ENCODE measurements at places on chromosomes 16 and 17.

- DNase-seq = no peak
These were observed 4.5 kb upstream of the UNC13D start for GRCh38 chr17:75848523-75849278.

GRCh38 chr17:80353718-80354275 is 61.2 kb upstream of the ENDOV start:
- no peak for DNase-seq

DNA sequence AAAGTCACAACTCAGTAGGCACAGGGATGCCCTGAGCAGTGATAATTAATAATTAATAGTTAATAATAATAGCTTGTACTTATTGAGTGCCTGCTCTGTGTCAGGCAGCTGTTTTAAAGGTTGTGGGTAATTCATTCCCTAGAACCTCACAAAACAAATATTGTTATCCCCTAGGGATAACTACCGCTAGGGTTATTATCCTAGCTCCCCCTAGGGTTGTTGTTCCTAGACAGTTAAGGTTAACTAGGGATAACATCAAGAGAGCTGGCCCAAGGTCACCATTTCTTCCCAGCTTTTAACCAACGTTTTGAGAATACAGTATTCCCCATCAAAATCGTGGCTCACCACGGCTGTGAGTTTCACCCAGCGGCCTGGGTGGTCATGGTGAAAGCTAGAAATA is 180.1 kb downstream of the PRKCB start:
- DNase-seq = no peak

GRCh38 chr17:1272701-1273100 is 2.5 kb downstream of the BHLHA9 start:
- no peak for DNase-seq

DNA sequence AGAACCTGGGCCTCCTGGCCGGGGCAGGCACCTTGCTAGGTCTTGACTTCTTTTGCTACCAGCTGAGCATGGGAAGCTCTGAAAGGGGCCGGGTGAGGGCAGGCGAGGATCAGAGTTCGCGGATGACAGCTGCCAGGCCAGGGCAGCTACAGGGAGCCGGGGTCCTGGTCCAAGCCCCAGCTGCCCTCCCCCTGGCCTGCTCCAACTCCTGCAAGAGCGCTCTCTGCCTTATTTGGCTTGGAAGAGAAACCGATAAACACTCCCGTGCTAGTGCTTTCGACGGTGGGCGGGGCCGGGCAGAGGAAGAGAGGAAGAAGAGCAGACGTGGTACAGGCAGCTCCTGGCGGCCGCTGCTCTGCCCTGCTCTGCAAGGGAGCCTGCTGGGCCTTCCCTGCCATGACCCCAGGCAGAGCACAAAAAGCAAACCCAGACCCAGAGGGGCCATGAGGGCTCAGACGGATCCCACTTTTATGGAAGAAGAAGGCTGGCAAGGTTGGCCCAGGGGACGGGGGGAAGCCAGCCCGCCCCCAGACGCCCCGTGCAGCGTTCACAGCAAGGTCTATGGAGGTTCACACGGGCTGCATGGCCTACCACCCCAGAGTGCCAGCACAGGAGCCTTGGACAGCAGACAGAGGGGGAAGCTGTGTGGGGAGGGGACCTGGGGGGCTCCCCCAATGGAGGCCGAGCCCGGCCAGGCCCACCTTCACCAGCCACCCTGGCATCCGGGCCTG is 25.6 kb downstream of the PIEZO1 start:
- DNase-seq = no peak

- DNase-seq = no peak
These were observed 35.1 kb downstream of the ZFPM1 start for GRCh38 chr16:88487920-88488851.

GRCh38 chr17:49229805-49230600 is 584 bp downstream of the PHOSPHO1 start:
- no peak for DNase-seq

DNA sequence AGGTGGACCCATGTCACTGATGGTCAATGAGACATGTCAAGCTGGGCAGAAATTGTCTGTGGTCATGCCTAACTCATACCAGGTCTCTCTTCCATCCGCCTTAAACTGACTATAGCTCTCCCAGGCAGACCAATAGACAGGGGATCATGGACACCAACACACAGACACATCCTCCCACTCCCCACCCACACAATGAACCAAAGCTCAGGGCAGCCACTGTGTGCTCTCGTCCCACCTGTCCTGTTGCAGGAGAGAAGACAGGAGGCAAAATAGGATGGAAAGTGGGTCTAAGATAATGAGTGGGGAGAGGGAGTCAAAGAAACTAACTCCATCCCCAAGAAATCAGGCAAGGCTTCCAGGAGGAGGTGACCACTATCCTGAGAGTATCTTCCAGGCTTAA is 3.2 kb downstream of the PYY start:
- DNase-seq = no peak

- no peak for DNase-seq
These were observed 180.6 kb downstream of the CYB561 start for GRCh38 chr17:63265526-63265925.

DNA sequence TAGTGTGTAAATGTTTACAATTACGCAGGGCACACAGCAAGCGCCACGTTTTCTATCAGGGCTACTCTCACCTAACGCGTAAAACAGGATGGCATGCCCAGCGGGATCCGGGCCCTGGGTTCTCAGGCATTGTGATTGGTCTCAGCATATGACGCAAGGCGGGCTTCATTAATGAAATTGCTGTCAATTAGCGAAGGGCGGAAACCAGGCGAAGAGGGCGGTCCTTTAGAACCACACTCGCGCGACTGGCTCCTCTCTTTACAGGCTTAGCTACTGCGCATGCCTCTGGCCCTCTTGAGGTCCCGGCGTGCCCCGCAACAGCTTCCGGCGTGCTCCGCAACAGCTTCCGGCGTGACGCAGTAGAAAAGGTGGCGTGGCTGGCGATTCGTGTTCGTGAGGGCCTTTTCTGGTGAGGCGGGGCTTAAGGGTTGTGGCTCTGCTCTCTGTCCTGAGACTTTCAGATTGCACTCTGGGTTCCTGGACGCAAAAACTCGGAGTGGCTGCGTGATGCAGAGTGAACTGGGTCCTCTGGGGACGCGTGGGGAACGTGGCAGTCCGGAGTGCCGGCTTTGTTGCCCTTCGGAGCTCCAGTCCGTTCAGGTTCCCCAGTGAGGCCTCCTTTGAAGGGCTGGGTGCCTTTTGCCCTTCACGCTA is 9.2 kb downstream of the OR2C1 start:
- peak; percentile 60 for DNase-seq

DNA sequence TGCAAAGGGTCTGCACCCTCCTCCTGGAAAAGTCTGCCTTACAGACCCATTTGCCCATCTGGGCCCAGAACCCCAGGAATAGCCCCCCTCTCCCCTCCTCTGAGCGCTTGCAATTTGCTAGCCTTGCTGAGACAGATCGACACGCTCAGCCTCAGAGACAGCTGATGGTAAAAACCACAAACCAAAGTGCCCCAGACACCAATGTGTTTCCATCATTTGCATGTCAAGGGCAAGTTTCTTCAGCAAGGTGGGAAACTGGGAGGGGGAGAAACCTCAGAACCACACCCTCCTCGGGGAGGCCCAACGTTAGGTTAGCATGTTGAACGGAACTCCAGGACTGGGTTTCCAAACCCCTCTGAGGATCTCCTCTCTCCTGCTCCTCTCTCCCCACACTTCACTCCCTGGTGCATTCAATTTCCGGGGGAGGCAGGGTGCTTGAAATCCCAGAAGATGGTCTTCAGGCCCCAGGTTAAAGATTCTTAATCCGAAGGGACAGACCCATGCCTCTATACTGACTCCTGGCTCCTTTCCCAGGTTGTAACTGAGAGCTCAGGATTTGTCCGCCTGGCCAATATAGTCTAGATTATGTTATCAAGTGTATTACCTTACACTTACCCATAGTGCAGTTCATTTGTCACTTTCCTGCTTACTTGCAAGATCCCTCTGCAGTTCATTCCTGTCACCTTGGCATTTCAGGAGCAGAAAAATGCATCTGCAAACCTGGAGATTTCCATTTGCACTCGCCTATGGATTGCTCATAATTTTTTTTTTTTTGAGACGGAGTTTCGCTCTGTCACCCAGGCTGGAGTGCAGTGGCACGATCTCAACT is 1.3 kb upstream of the CUEDC1 start:
- DNase-seq = no peak

DNA sequence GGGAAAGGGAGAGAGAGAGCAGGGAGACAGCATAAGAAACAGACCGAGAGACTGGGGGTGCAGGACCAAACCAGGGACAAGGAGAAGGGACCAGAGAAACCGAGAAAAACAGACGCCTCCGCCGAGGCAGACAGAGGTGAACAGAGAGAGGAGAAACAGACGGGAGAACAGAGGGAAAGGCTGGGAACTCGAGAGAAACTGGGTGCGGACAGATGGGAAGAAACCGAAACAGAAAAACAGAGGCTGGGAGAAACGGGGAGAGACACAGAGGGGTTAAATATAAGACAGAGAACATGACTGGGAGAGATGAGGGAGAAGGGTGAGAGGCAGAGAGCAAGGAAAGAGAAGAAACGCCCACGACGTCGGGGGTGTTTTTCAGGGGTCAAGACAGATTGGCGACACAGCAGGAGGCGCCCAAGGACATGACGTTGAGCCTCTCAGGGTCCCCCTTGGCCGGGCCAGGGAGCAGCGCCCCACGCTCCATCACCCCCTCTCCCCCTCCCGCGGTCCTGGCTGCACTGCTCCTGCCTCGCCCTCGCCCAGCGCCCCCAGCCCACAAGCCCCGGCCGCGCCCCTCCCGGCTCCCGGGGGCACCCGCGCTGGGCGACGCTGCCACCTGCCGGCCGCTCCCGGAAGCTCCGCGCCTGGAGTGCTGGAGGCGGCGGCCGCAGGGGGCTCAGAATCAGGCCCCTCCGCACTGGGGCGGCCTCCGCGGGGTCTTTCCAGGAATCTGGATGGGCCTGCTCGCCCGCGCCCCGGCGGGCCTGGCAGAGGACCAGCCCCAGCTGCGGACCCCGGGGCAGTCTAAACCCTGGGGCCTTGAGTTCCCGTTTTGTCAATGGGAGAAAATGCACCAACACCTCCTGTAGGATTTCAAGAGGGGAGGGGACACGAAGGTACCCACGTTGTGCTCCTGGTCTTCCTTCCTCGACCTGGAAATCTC is 1.3 kb upstream of the TMEM92 start:
- DNase-seq = no peak

- no peak for DNase-seq
These were observed 14.5 kb downstream of the TRAF7 start for GRCh38 chr16:2170080-2170479.

GRCh38 chr17:70447588-70447987 is 278.3 kb downstream of the KCNJ2 start:
- no peak for DNase-seq

GRCh38 chr17:8253801-8254200 is 4.7 kb downstream of the PFAS start:
- no peak for DNase-seq

DNA sequence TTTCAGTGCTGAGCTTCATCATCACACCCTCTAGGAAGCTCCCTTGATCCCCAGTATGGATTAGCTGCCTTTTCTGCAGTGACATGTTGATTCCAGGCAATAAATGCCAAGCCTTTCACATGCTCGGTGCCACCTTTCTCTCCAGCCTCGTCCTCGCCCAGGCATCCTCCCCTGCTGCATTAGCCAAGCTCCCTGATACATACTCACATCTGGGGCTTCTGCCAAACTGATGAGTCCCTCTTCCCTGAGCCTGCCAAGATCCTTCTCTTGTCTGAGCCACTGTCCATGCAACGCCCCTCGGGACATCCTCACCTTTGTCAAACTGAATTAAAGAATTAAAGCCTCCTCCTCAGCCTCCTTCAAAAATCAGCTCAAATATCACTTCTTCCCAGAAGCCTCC is 538.5 kb upstream of the CDH11 start:
- DNase-seq = no peak

DNA sequence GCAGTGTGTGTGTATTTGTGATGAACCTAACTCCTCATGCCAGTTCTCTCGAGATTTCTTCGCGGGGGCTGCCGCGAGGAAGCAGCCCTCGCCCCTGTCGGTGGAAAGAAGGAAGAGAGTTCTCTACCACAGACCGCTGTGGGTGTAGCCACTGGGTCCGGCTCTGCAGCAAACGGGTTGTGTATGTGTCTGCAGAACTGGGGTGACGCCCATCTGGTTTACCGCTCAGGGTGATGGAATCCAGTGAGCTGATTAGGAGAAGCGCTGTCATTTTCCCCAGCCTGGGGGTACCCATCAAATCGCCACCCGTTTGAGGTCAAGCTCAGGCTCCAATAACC is 7.7 kb downstream of the CORO6 start:
- DNase-seq = no peak

- DNase-seq = no peak
These were observed 12.0 kb downstream of the SRCAP start for GRCh38 chr16:30710971-30711370.

- no peak for DNase-seq
These were observed 31.4 kb downstream of the TEX2 start for GRCh38 chr17:64231567-64232141.

- no peak for DNase-seq
These were observed 153.7 kb downstream of the NTN1 start for GRCh38 chr17:9174779-9175574.

- no peak for DNase-seq
These were observed 61.6 kb downstream of the TNFRSF13B start for GRCh38 chr17:16910341-16910740.

DNA sequence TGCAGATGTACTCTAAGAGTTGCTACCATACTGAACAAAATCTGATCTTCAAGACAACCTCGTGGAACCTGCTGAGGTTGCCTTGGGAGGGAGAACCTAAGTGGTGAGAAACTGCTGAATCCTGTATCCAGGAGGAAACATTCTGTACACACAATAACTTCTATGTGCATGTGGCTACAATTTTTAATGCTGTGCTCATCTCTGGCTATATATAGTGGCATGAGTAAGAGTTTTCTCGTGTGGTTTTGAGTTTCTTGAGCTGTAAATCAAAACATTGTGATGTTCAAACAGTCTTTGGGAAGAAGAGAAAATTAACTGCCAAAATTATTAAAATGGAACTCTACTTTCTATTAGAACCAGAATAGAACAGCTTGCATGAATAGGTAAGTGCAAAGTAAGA is 206.8 kb downstream of the CA10 start:
- DNase-seq = no peak

DNA sequence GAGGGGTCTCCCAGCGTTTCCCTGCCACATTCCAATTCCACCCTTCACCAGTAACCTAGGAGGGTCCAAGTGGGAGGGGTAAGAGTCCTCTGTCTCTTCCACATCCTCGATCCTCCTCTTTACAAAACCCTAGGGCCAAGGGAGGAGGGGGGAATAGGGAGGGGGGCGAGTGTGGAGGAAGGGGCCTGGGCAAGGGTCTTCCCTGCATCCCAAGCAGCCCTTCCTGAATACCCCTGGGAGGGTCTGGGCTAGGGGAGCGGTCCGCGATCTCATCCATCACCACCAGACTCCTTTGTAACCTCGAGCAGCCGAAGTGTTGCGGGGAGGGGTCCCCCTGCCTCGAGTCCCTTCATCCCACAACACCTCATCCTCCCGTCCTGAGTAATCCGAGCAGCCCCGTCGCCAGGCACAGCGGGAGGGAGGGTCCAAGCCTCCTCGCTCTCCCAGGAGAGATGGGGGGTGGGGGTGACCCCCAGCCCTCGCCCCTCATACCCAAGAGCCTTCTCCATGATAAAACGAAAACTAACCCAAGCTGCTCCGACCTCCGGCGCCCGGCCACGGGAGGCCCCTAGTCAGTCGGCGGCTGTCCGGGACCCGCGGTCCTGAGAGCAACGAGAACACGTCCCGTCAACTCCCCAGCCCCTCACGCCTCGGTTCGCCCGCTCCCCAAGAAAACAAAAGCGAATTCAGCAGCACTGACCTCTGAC is 502 bp downstream of the SMPD3 start:
- DNase-seq = no peak

GRCh38 chr17:82915757-82916027 is 75.9 kb upstream of the ZNF750 start:
- no peak for DNase-seq
